HT1080 (cell line): ENCODE measurements at places on chromosomes 6 and 20.

GRCh38 chr6:130396722-130397121, 30.9 kb downstream of the TMEM200A start:
- DNase-seq = peak; percentile 23

GRCh38 chr6:7881765-7882500, 28.7 kb downstream of the TXNDC5 start:
- DNase-seq = no peak

GRCh38 chr6:104159045-104159618, 700.6 kb downstream of the HACE1 start:
- no peak for DNase-seq

- no peak for DNase-seq
Measured at GRCh38 chr6:30152910-30153610, 8.0 kb downstream of the TRIM10 start.

GRCh38 chr6:148997865-148998264, 251.0 kb downstream of the UST start:
- no peak for DNase-seq

DNA sequence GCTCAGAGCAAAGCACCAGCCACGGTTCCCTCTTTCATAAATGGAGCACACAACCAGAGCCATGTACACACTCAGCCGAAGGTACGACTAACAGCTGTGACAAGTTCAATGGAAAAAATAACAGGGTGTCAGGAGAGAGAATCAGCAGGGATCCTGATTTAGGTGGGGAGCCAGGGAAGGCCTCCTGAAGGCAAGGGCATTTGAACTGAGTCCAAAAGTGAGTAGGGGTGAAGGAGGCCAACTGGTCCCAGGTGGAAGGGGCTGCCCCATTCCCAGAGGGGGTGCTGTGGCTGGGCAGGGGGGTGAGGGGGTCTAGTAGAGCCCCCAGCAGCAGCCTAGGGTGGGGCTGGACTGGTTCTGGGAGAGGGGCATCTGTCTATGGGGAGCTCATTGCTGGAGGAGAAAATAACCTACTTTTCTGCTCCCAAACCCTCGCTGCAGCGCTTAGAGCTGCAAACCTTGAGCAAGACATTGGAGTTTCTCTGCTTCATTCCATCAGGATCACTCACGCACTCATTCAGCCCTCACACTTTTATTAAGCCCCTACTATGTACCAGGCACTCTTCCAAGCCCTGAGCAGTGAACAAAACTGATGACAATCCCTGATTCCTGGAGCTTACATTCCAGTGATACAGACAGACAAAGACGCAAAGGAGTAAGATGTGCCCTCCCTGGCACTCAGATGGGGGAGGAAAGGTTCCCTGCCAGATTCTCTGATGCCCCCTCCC, 113.5 kb downstream of the TOX2 start:
- no peak for DNase-seq

GRCh38 chr6:36414481-36414880, 27.0 kb upstream of the ETV7 start:
- DNase-seq = no peak

- no peak for DNase-seq
Measured at GRCh38 chr6:73801652-73802268, 105.8 kb downstream of the CD109 start.

GRCh38 chr6:106536851-106537250, 92.4 kb downstream of the RTN4IP1 start:
- no peak for DNase-seq

DNA sequence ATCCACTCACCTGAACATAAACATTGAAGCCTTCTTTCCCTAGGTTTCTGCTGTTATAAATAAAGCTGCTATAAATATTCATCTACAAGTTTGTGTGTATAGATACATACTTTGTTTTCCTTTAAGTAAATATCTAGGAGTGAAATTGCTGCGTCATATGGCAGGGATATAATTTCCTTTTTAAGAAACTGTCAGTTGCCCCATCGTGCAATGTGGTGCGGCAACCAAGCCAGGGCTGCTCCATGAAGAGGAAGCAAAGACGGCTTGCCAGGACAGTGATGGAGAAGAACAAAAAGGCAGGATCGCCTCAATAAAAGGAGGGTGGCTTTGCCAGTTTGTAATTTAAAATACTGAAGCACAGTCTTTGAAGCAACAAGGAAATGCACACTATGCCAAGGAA, 36.6 kb downstream of the CITED2 start:
- no peak for DNase-seq

DNA sequence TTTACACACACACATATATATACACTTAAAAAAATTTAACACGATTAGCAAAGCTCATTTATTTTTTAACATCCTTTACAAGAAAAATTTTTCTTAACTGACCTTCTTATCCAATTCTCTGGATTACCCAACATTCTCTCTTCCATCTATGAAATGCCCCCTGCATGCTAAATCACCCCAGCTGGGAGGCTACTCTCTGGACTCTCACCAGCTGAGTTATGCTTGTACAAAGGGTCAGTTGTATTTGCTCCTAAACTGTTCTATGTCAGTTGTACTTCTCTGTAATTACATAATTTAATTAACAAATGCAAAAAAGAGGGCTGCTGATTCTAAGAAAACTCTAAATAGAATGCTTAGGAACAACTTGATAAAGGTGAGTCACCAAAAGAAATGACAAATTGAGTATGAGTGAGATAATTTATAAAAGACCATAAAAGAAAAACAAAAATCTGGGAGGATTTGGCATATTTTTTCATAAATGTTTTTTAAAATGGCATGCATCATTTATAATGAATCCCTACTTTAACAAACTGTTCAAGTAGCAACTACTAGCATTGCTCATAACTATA, 120.5 kb downstream of the KIF13A start:
- DNase-seq = no peak

DNA sequence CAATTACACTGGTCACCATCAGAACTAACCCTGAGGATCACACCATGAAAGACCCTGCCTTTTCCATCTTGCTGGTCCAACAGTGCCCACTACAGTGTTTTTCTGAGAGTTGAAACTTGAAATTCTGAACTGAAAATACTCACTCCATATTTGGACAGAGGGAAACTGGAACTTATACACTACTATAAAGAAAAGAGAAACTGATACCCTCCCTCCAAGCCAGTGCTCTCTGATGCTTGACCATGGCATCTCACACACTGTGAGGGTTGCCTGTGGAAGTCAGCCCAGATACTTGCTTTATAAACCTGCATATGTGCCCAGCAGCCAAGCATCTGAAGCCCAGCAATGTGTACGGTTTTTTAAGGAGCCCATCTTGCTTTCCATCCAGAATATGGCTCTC, 108.7 kb downstream of the FOXA2 start:
- no peak for DNase-seq
